H1 (cell line): ENCODE measurements at places on chromosomes 16 and 17.

GRCh38 chr17:44970136-44970741 lies 2.1 kb upstream of the C1QL1 start:
- no peaks in the 10 kb centered on the region for H3K36me3 ChIP-seq
- H3K27ac ChIP-seq = no peak overlapping the region
- peak overlapping the region; percentile 64 for H3K4me3 ChIP-seq
- H3K27me3 ChIP-seq = peaks cover 52% of the 10 kb centered on the region
- no peak for DNase-seq

- H3K4me3 ChIP-seq = no peak overlapping the region
- no peaks in the 10 kb centered on the region; the same call in 1 of the 2 replicates for H3K36me3 ChIP-seq
- no peaks in the 10 kb centered on the region; the same call in none of the 2 replicates for H3K4me1 ChIP-seq
- no peaks in the 10 kb centered on the region for H3K27me3 ChIP-seq
- DNase-seq = no peak
These were observed 22.5 kb downstream of the GSE1 start for GRCh38 chr16:85635545-85636140.

DNA sequence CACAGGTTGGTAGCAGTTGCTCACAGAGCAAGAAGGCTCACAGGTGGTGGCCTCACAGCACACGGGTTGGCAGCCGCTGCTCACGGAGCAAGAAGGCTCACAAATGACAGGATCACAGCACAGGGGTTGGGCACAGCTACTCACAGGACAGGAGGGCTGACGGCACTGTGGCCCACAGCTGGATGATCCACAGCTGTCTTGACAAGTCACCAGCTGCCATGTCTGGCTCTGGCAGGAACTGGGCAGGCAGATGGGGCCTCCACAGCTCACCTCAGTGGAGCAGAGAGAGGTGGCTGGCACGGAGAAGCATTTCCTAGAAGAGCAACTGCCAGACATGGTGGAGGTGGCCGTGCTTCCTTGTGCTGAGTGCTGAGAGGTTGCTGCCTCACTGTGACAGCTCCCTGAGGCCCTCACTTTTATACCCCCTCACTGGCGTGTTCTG lies at the start of gene KRTAP16-1:
TSS of gene KRTAP16-1 (minus strand) at position 392 of the 442 bp plus-strand sequence. CDS start at position 336, 56 bp downstream.
- H3K4me3 ChIP-seq = no peak within 1 kb of the TSS
- H3K27me3 ChIP-seq = no peaks in the 10 kb centered on the region
- no peaks in the 10 kb centered on the region for H3K4me1 ChIP-seq
- no peak for DNase-seq
- H3K36me3 ChIP-seq = no peaks in the 10 kb centered on the region

- H3K4me3 ChIP-seq = no peak overlapping the region
- H3K27ac ChIP-seq = no peak overlapping the region
- no peaks in the 10 kb centered on the region for H3K27me3 ChIP-seq
These were observed 15.4 kb downstream of the GPT2 start for GRCh38 chr16:46899443-46900143.

DNA sequence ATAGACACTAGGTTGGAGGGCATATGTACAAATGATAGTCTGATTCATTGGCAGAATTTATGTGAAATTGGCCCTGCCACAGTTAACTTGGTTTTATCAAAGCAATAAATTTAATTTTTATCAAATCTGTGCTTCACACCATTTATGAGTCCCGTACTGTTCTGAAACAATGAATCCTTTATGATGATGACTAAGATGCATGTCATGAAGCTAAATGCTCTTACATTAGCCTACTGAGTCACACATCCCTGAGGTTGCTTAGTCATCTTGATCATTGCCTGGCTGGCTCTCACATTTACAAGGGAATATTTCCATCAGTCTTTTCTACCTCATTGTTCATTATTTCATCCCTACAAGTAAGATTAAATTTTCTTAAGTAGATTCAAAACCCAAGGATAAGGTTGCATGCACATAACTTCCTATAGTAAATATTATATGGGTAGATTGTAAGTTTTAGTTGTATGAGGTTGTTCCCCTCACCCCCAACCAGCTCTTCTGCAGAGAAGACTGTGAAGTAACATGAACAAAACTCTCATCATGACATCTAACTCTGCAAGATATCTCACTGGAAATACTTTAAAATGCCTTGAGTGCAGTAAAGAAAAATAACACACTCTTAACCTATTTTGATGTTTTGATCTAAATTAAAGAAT lies 170.7 kb downstream of the CYB561 start:
- no peaks in the 10 kb centered on the region for H3K36me3 ChIP-seq
- no peak overlapping the region for H3K27ac ChIP-seq
- no peaks in the 10 kb centered on the region for H3K27me3 ChIP-seq
- no peak overlapping the region for H3K4me3 ChIP-seq

DNA sequence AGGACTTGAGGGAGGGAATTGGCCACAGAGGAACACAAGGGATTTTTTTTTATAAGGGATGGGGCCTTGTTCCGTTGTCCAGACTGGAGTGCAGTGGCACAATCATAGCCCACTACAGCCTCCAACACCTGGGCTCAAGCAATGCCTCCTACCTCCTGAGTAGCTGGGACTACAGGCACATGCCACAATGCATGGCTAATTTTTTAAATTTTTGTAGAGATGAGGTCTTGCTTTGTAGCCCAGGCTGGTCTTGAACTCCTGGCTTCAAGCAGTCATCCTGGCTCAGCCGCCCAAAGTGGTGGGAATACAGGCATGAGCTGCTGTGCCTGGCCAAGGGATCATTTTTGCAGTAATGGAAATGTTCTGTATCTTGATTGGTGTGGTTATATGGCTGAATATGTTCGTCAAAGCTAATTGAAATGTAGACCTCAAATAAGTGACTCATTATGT lies 56.9 kb downstream of the VMP1 start:
- H3K27ac ChIP-seq = no peak overlapping the region
- H3K4me1 ChIP-seq = no peaks in the 10 kb centered on the region
- no peaks in the 10 kb centered on the region for H3K27me3 ChIP-seq
- H3K36me3 ChIP-seq = no peaks in the 10 kb centered on the region
- no peak for DNase-seq

DNA sequence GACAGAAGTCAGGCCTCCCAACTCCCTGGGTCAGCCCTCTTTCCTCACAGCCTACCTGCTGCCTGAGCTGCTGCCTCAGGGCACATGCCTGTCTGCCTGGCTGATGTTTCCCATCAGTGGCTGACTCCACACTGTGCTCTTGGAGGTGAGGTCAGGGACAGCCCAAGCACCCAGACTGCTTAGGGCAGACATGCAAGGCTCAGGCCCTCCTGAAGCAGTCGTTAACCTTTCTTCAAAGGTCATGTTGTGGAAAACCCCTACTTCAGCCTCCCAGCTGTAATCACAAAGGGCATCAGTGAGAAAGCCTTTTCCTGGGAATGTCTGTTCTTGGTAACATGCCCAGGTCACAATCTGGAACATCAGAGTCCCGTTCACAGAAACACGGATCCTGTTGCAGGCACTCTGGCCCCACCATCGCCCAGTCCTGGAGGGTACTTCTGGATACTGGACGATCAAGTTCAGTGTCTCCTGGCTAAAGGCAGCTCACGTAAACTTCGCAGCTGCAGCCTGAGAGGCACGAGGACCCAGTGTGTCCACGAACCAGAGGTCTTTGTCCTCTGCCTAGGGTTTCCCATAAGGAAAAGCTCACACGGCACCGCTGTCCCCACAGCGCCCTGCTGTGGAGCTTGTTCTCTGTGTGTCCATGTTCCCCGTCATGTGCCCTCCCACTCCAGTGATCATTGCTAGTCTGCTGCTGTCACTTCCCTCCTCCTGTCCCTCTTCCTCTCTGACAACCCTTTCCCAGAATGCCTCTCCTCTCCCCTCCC lies 54.9 kb downstream of the GNAO1 start:
- H3K36me3 ChIP-seq = no peaks in the 10 kb centered on the region
- no peak overlapping the region for H3K27ac ChIP-seq
- no peaks in the 10 kb centered on the region for H3K27me3 ChIP-seq
- H3K4me1 ChIP-seq = peaks cover 4% of the 10 kb centered on the region
- no peak overlapping the region for H3K4me3 ChIP-seq

- H3K36me3 ChIP-seq = no peaks in the 10 kb centered on the region
- DNase-seq = no peak
- no peaks in the 10 kb centered on the region for H3K27me3 ChIP-seq
- no peak overlapping the region for H3K27ac ChIP-seq
- peaks cover 4% of the 10 kb centered on the region; the same call in 1 of the 2 replicates for H3K4me1 ChIP-seq
These were observed 129.5 kb downstream of the CDH13 start for GRCh38 chr16:82756283-82756599.

DNA sequence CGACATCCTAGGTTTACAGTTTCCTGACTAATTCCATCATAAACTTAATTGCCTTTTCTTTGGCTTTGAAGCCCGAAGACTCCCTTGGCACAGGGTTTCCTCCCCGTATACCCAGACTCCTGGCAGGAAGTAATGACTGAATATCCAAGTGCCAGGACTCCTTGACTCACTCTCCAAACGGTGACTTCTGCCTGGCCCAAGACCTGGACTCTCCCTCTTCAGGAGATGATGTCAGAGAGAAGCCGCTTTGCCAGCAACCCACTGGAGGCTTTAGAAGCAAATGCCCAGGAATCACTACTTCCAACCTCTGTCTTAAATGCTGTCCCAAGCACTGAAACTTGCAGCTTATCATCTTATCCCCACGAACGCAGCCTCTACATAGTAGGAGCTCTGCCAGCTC lies 146.5 kb downstream of the RGS9 start:
- no peak for DNase-seq
- H3K36me3 ChIP-seq = no peaks in the 10 kb centered on the region

- H3K27ac ChIP-seq = no peak overlapping the region
- peaks cover 4% of the 10 kb centered on the region for H3K4me1 ChIP-seq
- no peak overlapping the region for H3K4me3 ChIP-seq
- no peaks in the 10 kb centered on the region for H3K36me3 ChIP-seq
These were observed 92.9 kb downstream of the GPR139 start for GRCh38 chr16:19980632-19981265.

GRCh38 chr17:59914274-59914854 lies 21.4 kb downstream of the RPS6KB1 start:
- DNase-seq = no peak
- peaks cover 2% of the 10 kb centered on the region for H3K36me3 ChIP-seq
- H3K4me1 ChIP-seq = no peaks in the 10 kb centered on the region
- no peak overlapping the region for H3K4me3 ChIP-seq

DNA sequence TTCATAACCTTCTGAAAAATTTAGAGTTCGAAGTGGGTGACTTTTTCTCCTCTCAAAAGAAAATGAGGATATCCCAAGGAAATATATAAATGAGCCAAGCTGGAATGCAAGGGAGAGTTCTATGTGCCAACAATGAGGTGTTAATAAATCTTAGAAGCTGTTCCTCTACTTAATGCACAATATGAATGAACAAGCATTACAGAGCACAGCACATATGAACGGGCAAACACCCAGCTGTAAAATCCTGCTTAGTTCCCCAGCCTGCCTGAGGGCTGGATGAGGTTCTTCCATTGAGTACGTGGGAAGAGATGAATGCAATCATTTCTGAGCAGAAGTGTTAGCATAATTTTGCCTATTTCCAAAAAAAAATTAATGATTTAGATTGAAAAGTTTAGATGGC lies 58.1 kb downstream of the WDR59 start:
- no peak overlapping the region for H3K27ac ChIP-seq
- peaks cover 2% of the 10 kb centered on the region; the same call in 1 of the 2 replicates for H3K36me3 ChIP-seq
- H3K4me3 ChIP-seq = no peak overlapping the region
- no peak for DNase-seq
- H3K27me3 ChIP-seq = no peaks in the 10 kb centered on the region
- H3K4me1 ChIP-seq = no peaks in the 10 kb centered on the region

DNA sequence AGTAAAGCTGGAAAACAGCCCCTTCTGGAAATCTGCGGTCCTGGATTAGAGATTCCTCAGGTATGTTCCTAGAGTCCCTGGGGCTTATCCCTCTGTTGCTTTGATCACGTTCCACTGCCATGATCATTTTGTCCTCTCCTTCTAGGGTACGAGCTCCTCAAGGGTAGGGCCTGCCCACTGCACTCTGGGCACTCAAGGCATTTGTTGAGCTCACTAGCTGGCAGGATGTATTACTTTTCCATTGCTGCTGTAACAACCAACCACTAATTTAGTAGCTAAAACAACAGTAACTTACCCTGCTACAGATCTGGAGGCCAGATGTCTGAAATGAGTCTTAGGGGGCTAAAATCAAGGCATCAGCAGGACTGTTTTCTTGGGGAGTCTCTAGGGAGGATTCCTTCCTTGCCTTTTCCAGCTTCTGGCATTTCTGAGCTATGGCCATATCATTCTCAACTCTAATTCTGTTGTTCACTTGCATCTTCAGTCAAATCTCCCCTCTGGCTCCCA lies 65.7 kb downstream of the ARSG start:
- peaks cover 13% of the 10 kb centered on the region for H3K4me1 ChIP-seq
- no peaks in the 10 kb centered on the region for H3K27me3 ChIP-seq
- H3K4me3 ChIP-seq = no peak overlapping the region
- DNase-seq = no peak
- H3K27ac ChIP-seq = no peak overlapping the region

DNA sequence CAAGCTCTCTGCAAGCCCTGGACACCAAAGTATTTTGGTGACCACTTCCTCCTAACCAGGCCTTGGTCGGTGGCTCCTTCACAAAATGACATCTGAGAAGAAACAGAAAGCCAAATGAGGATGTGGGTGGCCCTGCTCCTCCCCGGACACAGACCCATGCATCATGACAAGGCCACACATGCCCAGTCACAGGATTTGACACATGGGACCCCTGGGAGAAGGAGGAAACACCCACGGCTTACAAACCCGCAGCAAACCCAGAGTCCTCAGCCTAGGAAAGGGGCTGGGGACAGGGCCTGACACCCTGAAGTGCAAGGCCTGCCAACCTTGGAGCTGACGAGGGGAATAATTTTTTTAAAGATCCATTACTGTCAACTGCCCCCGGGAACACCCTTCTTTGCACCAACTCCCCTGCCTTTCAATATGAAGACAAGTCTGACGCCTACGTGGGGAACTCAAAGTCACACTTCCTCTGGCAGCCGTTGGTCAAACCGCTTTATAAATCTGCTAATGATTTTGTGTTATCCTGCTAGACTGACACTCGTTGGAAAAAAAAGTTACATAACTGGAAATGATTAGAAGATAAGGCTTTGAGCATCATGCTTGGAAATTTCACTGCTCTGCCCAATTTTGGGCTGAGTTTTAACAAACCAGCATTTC lies 41.3 kb downstream of the GAS7 start:
- DNase-seq = no peak
- H3K27ac ChIP-seq = no peak overlapping the region
- H3K27me3 ChIP-seq = no peaks in the 10 kb centered on the region
- no peak overlapping the region for H3K4me3 ChIP-seq

- no peak overlapping the region for H3K4me3 ChIP-seq
- DNase-seq = no peak
These were observed 35.4 kb downstream of the CDRT15 start for GRCh38 chr17:14201021-14201987.

DNA sequence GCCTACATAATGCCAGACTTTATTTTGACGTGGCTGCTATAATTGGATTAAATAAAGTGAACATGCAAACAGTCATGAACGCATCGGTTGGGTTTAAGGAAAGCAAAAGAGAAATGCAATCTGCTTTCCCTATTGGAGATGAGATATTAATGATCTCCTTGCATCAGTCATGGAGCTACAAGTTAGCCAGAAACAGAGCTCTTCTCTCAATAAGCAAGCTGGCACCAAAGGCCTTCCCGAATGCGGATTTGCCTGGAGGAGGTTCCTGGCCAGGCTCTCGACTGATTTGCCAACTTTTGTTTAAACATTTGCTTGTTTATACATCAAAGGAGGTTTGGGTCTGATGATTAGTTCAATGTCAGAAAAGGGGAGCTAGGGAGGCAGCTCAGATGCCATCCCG lies 318.4 kb downstream of the XYLT1 start:
- H3K27me3 ChIP-seq = no peaks in the 10 kb centered on the region
- no peaks in the 10 kb centered on the region for H3K4me1 ChIP-seq
- no peak overlapping the region for H3K27ac ChIP-seq

GRCh38 chr17:41527063-41528023 lies 765 bp downstream of the KRT19 start:
- no peaks in the 10 kb centered on the region for H3K27me3 ChIP-seq
- H3K4me3 ChIP-seq = peak overlapping the region; percentile 71
- no peak for DNase-seq
- peak overlapping the region; percentile 84 for H3K27ac ChIP-seq
- peaks cover 2% of the 10 kb centered on the region for H3K4me1 ChIP-seq

GRCh38 chr16:89035669-89036570 lies 57.7 kb upstream of the ACSF3 start:
- no peaks in the 10 kb centered on the region for H3K36me3 ChIP-seq
- H3K4me3 ChIP-seq = no peak overlapping the region
- no peak for DNase-seq
